ENCODE measurements at places on chromosomes 11 and 22.

GRCh38 chr22:41925783-41926460, 684 bp downstream of the TNFRSF13C start:
- peak; percentile 54 for DNase-seq

DNA sequence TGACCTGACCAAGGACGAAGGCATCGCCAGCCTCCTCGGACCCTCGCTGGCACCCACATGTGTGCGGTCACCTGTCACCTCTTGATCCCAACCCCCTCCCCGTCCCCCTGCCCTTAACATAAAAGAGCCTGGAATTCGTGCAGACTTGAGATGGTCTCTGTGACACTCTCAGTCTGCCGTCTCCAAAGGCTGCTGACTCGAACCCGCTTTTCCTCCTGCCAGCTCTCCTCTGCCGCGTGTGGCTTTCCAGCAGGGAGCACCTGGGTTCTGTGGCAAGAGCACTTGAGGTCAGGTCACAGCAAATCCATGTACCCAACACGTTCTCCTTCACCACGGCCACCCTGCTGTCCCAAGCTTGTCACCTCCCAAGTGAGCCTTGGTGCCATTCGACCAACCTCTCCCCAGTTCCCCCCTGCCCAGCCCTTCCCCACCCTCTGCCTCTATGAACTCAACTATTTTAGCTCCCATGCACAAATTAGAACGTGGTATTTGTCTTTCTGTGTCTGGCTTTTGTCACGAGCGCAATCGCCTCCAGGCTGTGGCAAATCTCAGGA, 207.6 kb downstream of the BRD1 start:
- DNase-seq: no peak

- no peak for DNase-seq
Observed at GRCh38 chr11:72720784-72721183, 31.4 kb downstream of the ARAP1 start.

DNA sequence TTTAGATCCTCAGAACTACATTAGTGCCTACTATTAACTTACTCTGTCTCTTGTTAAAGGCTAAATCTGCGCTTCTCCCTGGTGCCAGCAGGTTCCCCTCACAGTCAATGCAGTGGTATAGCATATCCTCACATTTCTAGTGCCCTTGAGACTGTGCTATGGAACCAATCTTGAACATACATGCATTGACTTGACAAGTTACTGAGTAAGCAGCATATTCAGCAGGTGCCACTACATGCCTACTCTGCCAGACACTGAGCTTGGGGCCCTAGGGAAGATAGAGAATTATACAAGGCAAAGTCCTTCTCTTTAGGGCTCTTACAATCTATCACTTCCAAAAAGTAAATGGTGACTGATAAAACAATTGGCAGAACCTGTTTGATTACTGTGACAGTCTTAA, 3.2 kb downstream of the FUT4 start:
- DNase-seq: no peak

DNA sequence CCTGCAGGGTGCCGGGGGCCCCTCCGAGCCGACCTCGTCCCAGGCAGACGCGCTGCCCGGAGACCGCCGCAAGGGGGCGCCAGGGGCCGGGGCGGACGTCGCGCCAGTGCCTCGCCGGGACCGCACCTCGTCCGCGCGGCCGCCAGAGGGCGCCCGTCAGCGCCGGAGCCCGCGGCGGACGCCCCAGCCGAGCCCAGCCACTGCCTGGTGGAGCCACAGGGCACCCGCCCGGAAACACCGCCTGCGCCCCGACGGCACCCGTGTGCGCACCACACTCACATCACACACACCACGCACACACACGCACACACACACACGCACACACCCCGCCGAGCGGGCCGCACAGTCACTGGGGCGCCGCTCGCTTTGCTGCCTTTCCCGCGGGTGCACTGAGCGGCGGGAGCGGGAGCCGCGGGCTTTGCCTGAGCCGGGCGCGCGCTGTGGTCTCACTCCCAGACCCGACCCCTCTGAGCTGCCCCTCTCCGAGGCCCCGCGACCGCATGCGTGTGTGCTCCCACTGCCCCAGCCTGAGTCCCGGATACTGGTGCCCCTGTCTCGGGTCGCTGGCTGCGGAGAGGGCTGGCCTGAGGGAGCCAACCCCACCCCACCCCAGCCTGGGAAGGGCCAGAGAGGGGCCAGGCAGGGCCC, 449.3 kb downstream of the OPCML start:
- peak; percentile 59 for DNase-seq

DNA sequence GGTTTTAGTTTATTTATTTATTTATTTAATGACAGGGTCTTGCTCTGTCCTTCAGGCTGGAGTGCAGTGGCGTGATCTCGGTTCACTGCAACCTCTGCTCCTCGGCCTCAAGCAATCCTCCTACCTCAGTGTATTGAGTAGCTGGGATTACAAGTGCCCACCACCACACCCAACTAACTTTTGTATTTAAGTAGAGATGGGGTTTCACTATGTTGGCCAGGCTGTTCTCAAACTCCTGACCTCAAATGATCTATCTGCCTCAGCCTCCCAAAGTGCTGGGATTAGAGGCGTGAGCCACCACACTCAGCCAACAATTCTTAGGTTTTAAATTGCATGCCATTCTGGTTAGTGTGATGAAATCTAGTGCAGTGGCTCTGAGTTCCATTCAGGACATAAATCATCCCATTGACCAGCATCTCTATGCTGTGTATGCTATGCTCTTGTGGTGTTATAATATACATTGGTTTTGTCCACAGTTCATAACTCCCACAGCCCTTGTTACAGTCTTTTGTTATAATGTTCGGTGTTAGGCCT, 28.5 kb downstream of the ZNF280B start:
- no peak for DNase-seq

DNA sequence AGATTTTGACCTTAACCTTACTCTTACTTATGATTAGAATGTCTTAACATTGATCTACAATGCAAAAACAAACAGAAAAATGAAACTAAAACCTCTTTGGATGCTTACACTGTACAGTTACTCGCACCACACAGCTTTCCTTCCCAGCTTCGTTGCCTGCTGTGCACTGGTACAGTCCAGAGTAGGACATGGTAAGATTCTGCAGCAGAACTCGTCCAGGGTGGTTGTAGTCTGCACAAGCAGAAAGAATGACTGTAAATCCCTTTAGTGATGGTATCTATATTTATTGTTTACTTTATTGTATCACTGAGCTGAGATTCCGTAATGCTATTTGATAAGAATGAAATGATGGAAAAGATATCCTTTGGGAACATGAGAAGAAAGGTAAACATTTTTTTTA, 21.0 kb upstream of the HSPA8 start:
- no peak for DNase-seq

- no peak for DNase-seq
Observed at GRCh38 chr11:11230087-11230486, 123.0 kb downstream of the CSNK2A3 start.

- DNase-seq: peak; percentile 16
Observed at GRCh38 chr11:64620381-64620971, 29.5 kb downstream of the SLC22A12 start.

GRCh38 chr11:80914311-80914710, 1473.5 kb upstream of the TENM4 start:
- DNase-seq: no peak

GRCh38 chr22:49423125-49423650, 404.5 kb downstream of the BRD1 start:
- DNase-seq: peak; percentile 55

GRCh38 chr11:61627850-61628661, 47.2 kb upstream of the SYT7 start:
- peak; percentile 27 for DNase-seq

DNA sequence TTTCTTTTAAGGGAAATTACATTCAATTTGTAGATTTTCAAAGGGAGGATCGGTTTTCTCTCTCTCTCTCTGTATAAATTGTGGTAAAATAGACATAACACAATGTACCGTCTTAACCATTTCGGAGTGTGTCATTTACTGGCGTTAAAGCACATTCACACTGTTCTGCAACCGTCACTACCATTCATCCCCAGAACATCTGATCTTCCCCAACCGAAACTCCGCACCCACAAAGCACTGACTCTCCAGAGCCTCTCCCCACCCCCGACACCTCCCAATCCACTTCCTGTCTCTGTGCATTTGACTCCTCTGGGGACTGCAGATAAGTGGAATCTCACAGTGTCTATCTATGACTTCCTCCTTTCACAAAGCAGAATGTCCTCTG, 15.9 kb upstream of the GRAMD4 start:
- DNase-seq: no peak

DNA sequence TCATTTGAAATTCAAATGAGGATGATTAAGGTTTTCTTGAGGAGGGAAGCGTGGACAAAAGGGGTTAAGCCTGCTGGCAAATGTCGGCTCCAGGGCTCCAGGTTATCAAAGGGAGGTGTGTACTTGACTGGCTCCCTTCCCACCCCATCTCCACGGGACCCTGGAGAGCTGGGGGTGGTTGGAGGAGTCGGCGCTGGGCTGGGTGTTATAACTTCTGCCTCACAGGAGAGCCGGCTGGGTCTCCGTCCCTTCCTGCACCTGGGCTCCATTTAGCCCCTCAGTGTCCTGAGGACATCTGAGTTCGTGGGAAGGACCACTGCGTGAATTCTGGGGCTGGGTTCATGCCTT, 15.6 kb downstream of the POU2F3 start:
- DNase-seq: no peak

DNA sequence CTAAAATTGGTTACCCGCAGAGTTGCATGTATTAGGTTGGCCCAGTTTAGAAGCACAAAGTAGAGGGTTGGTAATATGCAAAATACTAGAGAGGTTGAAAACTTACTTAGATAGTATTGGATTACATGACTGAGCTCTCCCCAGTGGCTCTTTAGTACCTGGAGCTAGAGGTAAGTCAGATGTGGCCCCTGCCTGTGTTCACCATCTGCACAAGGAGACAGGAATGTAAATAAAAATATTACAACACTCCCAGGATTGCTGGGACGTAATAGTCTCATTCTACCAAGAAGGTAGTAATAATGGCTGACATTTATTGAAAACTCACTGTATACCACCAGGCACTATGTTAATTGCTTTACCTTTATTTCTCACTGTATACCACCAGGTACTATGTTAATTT, 129.6 kb downstream of the SLC17A6 start:
- DNase-seq: no peak

DNA sequence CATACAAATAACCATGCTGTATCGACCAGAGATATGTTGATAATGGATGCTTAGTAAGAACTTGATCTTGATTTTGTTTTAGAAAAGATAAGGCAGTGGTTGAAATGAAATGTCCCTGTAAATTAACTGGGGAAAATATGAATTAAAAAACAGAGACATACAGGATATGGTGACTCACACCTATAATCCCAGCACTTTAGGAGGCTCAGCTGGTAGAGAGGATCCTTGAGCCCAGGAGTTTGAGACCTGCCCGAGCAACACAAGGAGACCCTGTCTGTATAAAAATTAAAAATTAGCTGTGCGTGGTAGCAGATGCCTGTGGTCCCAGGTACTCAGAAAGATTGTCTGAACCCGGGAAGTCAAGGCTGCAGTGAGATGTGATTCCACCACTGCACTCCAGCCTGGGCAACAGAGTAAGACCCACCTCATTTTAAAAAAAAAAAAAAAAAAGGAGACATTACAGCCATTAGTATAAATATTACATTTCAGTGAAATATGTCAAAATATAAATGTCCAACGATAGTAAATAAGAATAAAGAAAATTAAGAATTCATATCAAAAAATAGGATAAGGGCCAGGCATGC, 4.6 kb downstream of the PICALM start:
- DNase-seq: no peak

DNA sequence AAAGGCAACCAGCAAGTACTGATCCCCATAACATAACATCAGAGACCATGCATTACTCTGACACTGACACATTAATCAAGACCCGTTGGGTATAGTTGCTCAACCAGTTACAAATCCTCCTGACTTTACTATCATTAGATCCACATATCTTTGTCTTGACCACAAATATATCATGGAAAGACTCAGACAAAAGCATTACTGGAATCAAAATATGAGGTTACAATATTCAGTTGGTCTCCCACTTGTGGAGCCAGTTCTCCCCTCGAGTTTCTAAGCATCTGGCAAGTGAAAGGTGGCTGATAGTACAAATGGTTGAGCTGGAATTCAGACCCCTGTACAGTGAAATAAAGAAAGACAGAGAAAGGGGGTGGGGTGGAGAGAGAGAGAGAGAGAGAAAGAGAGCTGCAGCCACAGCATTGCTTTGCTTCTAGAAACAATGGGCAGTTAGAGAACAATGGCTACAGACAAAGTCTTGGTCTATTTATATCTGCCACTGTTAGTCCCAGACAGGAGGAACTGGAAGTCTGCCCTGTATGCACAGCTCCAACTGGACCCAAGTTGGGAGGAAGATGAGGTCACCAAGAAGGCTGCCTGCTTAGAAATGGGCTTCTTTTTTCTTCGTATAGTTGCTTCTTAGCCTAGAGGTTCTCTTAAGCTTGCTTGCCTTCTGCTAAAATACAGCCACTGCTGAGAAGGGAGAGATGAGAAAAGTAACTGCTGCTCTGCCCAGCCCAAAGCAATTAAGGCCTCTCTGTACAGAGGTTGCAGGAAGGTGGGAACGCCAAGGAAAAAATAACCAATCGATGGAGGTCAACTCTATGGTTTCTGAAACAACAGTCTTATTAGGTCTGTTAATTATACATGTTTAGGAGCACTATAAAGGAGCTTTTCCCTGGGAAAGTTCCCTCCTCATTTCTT, 85.5 kb downstream of the ETS1 start:
- DNase-seq: no peak

DNA sequence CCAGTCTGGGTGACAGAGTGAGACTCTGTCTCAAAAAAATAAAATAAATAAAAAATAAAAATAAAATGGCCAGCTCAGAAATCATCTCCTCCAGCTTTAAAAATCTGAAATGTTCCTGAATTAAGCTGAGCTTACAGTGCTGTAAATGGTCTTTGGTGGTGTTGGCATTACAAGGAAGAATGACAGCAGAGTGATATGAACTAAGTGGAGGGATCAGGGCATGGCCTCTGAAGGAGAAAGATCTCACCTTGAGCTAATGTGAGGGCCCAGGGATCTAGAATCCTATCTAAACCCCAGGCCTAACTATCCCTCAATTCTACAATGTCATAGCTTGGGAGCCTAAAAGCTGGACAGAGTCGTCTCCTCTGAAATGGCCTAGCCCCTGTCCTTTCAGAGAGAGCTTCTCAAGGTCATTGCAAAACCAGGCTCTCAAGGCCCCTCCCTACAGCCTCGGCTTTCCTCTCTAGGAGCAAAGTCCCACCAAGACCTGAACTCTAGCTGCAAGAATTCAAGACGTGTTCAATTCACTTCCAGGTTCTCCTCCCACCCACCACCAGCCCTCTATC, 345.4 kb downstream of the BUD13 start:
- no peak for DNase-seq

DNA sequence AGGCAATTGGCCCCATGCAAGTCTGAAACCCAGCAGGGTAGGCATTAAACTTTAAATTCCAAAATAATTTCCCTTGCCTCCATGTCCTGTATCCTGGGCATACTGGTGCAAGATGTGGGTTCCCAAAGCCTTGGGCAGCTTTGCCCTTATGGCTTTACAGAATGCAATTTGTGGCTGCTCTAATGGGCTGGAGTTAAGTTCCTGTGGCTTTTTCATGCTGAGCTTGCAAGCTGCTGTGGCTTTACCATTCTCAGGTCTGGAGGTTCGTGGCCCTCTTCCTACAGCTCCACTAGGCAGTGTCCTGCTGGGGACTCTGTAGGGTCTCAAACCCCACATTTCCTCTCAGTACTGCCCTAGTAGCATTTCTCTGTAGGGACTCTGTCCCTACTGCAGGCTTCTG, 15.0 kb upstream of the BIRC3 start:
- DNase-seq: peak; percentile 72

- DNase-seq: no peak
Observed at GRCh38 chr11:48049036-48049435, 68.7 kb downstream of the PTPRJ start.

GRCh38 chr11:68673306-68673945, 10.9 kb upstream of the GAL start:
- DNase-seq: no peak

GRCh38 chr22:36328635-36329253, 59.0 kb downstream of the MYH9 start:
- DNase-seq: no peak
